ENCODE measurements at places on chromosomes 6 and 20.

GRCh38 chr6:44531442-44532015 lies 144.0 kb downstream of the CDC5L start:
- DNase-seq, result no peak

DNA sequence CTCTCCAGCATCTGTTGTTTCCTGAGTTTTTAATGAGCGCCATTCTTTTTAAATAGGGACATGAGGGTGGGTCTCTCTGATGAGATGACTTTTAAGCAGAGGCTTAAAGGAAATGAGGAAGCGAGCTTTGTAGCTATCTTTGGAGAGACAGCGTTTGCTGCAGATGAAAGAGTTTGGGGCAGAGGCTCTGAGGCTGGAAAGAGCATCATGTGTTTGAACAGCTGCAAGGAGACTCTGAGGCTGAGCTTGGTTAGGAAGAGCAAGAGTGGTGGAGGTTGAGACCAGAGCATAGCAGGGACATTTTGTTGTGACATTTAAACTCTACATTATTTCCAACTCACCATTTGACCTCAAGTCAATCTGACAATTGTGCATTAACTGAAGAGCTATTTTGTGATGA lies 38.3 kb upstream of the TMX4 start:
- no peak for DNase-seq

GRCh38 chr6:138593124-138593877 lies 94.0 kb upstream of the NHSL1 start:
- no peak for DNase-seq

GRCh38 chr20:48293671-48294070 lies 508.4 kb upstream of the SULF2 start:
- no peak for DNase-seq

- DNase-seq, result no peak
These were observed 150.4 kb downstream of the GRM4 start for GRCh38 chr6:33995309-33996119.

DNA sequence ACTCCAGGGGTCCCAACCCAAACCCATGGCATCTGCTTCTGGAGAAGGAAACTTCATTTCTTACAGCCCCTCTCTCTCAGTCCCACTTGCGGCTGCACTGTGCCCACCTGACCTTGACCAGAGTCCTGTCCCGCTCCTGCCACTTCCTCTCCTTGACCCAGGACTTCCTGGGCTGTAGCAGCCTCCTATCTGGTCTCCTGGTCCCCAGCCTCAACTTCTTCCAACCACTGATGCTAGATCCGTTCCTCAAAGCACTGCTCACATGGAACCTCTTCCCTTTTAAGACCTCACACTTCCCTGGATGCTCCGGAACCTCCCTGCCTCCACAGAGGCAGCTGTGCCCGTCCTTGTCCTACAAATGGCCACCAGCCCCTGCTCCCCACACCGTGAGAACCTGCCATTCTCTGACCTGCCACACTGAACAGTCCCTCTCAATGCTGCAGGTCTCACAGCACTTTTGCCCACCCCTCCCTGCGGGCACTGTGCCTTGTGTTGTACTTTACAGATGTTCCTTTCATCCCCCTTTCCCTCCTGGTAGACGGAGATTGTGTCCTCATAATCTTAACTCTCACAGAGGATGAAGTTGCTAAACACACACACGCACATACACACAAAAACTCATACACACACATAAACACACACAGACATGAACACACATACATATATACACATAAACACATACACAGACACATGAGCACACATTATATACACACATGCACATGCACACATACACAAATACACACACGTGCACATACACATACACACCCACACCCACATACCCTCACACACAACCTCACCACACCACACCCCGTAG lies 59.6 kb upstream of the NXT1 start:
- DNase-seq, result no peak

GRCh38 chr20:53202777-53203176 lies 230.6 kb downstream of the TSHZ2 start:
- no peak for DNase-seq

DNA sequence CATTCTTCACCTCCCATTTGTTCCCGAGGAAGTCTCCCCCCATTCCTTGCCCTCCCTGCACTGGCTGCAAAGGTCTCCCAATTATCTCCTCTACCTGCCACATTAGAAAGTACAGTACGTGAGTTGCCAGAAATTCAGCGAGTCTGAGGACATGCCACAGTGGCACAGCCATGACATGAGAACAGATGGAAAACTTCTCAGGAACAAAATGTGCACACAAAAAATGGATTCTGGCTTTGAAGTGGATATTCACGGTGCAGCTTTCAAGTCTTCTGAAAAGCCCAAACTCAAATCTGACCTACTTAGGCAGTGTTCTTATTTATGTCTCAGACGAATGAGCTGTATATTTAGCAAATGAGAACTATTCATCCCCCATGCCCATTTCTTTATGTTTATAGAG lies 269.1 kb upstream of the ARID1B start:
- no peak for DNase-seq

GRCh38 chr6:130765181-130765727 lies 62.0 kb upstream of the SMLR1 start:
- no peak for DNase-seq

DNA sequence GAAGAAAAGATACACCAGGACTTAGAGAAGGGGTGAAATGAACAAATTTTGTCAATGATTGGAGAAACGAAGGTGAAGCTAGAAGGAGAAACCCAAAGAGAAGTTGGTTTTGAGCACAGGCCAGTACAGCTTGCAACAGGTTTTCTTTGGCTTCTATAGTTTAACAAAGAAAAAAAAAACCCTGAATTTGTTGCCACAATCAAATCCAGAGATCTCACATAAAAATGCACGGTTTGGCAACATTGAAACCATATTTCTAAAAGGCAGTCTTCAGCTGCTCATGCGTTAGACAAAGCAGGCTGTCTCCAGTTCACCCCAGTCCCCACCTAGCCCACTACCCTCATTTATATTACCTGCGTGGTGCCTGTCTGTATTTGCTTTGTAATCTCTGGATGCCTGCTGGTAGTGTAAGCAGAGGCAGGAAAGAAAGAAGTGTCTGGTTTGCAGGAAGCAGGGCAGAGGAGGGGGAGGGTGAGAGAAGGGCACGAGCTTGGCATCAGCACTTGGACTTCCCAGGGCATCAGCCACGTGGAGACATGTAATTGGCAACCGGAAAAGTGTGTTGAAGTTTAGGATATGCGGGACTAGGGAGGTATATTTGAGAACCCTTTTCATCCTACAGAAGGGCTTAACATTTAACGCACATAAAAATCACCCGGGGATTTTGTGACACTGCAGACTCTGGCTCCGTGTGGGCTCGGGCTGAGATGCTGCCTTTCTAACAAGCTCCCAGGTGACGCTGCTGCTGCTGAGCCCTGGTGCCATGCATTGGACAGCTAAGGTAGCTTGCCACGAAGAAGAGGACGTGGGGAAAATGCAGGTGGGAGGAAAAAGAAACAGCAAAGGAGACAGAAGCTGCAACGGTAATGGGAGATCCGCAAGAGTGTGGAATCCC lies 14.4 kb downstream of the PFDN4 start:
- DNase-seq, result no peak

DNA sequence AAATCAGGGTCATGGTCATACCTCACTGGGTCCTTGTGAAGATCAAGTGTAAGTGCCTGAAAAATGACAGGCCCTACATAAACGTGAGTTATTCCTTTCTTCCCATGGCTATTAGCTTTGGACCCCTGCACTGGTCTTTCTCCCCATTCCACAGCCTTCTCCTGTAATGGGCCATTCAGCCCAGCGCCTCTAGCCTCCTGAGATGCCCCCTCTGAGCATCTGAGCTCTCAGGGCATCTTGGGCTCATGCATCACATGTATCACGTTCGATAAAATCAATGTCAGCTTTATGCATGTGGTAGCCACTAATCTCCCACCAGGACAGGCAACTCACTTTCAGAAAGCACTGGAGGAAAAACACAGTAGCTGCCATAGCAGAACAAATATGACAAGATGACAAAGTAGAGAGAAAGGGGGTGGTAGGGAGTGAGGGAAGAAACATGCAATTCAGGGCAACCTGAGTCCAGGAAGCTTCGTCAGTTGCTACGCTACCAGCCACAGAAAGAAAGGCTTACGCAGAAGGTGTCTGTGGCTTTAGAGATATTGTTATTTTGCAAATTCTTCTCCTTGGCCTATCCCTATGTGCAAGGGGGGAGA lies 498.8 kb downstream of the PTPRT start:
- no peak for DNase-seq

- no peak for DNase-seq
These were observed 552.7 kb downstream of the C6orf118 start for GRCh38 chr6:164756723-164757122.

- no peak for DNase-seq
These were observed at the start of gene MTCL3 for GRCh38 chr6:127518710-127519468. TSS of gene MTCL3 (minus strand) at chr6:127519335.

DNA sequence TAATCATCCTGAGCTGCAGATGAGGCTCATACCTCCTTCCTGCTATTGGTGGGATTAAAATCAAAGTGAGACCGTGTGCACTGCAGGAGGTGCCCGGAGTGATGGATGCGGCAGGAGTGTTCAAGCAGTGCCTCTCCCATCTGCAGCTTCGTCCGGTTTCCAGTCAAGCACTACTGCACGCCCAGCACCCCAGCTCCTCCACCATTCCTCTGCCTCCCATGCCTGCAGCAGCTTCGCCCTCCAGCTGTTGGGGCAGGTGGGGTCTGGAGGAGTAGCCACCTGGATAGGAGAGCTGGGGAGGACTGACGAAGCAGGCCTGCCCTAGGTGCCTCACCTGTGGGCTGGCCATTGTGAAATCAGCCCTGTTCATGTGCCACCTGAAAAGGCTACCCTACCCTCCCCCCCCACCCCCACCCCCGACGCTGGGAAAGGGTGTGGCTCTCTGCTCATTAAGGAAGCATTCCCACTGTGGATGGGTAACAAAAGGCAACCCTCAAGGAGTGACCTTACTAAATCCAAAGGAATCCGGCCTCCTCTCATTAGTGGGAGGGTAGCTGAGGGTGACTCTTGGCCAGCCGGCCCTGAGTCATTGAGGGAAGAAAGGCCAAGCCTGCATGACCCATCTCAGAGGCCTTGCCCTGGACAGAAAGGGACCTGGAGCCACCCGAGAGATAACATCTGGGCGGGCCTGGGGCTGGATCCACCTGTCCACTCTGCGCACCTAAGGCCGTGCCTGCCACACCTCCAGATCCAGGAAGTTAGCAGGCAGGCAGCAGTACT lies 115.9 kb upstream of the ARMC2 start:
- DNase-seq, result no peak

DNA sequence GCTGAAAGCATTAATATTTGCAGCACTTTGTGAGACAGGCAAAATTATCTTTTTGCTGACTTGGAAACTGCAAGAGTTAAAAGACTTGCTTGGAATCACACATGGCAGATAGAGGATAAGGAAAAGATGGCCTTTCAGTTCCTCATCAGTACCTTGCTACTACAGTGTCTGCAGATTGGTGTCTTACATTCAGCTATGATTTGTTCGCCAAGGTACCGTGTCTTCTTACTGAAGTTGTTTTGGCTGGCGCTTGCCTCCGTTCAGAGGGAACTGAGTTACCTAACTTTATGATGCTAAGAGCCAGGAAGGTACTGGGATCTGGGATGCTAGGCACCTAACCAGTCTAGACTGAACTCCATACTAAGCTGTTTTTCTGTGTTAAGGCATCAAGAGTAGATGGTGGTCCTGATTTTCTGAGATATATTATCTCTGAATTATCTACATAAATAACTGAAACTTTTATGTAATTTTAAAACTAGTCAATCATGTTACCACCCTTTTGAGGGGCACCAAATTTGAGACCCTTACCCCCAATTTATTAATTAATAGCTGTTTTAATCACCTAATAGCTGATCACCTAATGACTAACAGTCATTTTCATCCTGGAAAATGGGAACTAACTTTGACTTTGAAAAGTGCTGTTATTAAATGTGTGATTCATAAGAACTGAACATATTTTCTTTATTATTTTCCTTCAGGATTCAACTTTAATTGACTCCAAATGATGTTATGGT lies 2.5 kb downstream of the WTAP start:
- DNase-seq, result no peak

DNA sequence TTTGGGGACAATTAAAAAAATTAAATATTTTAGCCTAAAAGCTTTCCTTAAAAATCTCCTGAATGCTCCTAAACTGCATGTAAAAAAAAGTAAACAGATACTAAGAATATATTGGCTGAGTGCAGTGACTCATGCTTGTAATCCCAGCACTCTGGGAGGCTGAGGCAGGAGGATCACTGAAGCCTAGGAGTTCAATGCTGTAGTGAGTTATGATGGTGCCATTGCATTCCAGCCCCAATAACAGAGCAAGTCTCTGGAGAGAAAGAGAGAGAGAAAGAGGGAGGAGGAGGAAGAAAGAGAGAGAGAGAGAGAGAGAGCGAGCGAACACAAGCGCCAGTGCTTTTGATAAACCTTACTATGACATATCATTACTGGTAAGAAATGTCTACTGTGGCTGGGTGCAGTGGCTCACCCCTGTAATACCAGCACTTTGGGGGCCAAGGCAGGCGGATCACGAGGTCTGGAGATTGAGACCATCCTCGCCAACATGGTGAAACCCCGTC lies 58.8 kb downstream of the FKBP5 start:
- no peak for DNase-seq

DNA sequence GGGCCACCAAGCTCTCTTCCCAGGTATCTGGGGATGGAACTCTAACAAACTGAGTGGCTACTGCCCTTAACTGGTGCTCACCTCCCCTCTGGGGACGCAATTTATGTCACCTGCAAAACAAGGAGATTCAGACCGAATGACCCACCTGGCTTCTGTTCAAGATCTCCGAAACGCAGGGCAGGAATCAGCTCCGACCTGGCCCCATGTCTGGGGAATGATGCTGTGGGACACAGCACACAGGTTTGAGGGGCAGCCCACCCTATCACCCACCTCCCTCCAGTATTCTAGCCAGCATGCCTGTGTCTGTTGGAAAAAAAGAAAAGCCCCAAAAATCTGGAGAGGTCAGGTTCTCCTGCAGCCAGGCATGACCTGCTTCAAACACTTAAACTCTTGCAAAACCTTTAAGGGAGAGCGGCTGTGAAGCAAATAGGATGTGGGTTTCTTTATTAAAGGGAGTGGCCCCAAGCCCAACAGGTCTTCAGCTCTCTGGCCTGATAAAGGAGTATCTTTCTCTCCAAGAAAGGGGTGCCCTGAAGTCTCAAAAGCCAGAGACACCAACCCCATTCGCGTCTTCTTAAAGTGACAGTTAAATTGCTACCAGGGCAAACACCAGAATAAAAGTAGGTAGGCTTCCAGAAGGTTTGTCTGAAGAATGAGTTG lies 6.4 kb downstream of the PREX1 start:
- no peak for DNase-seq

Data from stimulated activated CD8-positive, alpha-beta memory T cell treated with anti-CD3 and anti-CD28 coated beads, Interleukin-4, amount 100 ng/mL, for 1 hour (primary cell).